AG04450 (cell line): ENCODE measurements at places on chromosomes 13 and 19. TPM values are rescaled to one million over a fixed set of nuclear protein-coding genes. Genes with fewer than 3 reads are reported as not detected.
A peak's percentile ranks its signal among the peaks of the same experiment; 100 is the strongest.

DNA sequence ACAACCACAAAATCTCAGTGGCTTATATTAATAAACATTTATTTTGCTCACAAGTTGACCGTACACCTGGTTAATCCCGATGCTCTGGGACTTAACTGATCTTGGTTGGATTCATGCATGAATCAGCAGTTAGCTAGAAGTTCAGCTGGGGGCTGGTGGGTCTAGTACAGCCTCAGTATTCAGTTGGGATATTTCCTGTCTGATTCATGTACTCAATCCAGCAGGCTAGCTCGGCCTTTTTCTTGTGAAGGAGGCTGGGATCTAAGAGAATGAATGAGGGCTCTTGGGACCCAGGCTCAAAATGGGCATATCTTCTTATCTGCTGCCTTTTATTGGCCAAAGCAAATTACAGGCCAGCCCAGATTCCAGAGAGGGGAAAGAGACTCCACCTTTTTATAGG is 178.8 kb downstream of the KCTD12 start:
- DNase-seq, result no peak

GRCh38 chr13:87259479-87260083 is 411.6 kb upstream of the SLITRK5 start:
- DNase-seq, result no peak

DNA sequence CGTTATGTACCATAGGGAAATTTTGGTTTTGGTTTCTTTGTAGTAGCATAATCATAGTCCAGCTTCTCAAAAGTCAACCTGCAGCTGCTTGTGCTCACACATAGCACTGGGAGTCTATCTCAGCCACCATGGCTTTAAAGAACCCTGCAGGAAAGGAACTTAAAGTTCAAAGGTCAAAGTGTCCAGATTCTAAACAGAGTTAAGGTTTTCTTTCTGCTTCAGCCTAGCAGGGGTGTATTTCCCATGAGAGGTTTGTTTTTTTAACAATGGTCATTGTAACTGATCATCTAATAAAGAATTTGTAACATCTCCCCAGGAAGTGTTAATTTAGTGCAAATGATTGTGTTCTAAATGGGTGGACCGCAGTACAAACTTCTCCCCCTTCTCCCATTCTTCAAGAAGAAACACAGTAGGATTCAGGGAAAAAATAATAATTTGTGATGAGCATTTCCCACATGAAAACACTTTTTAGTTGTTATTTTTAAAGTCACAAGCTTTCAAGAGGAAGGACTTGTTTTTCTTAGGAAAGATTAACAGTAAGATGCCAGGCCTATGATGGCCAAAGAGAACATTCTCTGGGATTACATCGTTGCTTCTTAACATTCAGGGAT is 168.0 kb downstream of the EFNB2 start:
- DNase-seq, result no peak

DNA sequence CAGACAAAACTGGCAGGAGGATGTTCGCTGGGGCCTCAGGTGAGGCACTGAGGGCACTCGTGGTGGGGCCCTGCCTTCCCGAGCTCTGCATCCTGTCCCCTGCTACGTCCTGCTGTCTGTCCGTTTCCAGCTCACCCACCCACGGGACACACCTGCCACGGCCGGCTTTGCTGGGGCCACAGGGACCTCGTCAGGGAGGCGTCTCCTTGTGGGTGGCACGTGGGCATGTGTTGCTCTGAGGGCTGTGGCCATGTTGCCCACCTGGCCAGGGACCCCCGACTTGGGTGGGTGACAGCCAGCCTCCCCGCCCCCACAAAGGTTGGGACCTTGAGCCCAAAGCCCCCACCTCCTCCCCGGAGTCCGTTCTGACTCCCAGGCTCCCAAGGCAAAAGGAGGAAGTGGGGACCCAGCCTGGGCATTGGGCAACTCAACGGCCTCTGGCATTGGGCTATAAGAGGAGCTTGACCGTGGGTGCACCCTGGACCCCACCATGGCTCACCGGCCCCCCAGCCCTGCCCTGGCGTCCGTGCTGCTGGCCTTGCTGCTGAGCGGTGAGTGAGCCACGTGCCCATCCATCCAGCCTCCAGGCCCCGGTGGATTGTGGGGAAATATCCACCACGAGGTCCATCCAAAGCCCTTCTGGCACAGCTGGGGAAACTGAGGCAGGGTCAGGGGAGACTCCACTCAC is at the start of gene PRTN3:
Gene PRTN3, plus strand, starts transcription at position 481 of the 688 bp plus-strand sequence. Its CDS starts 10 bp downstream, at position 491.
- no peak for DNase-seq

DNA sequence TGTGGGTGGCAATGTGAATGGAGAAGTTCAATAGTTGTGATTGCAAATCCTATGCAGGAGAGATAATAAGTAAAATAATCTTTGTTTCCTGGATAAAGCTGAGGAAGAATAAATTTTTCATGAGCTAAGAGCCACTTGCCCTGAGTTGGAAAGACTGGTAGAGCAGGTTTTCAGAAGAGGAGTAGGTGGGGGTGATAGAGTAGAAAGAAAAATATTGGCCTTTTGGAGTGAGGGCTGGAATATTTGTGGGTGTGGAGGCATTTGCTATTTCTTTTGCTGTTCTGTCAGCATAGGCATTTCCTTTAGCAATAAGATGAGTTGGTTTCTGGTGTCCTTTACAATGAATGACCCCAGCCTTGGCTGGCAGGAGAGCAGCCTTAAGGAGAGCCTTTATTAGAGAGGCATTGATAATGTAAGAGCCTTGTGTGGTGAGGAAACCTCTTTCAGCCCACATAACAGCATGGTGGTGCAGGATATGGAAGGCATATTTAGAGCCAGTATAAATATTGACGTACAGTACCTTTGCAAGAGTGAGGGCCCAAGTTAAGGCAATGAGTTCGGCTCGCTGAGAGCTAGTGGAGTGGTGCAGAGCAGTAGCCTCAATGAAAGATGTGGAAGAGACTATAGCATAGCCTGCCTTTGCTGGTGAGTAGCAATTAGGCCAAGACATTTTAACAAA is 11.6 kb upstream of the ZNF431 start:
- DNase-seq, result no peak

- no peak for DNase-seq
These were observed 2.2 kb downstream of the ABCA7 start for GRCh38 chr19:1041835-1042685.

DNA sequence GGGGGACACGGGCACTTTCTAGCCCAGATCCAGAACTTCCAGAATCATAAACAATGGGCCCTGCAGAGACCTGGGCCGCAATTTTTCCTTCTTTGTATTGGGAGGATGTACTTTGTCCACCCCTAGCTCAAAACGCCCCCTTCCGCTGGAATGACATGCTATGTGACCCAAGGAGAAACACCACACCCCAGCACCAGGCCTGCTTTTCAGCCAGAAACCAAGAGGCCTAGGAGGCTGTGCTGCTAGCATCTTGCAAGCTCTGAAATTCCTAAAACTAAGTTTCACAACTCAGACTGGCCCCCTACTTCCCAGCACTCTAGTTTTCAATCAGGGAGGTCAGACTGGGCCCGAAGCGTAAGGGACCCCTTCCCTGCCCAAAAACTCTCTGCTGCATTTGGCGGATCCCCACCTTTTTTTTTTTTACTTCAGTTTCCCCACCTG is 538 bp downstream of the LSM4 start:
- no peak for DNase-seq

DNA sequence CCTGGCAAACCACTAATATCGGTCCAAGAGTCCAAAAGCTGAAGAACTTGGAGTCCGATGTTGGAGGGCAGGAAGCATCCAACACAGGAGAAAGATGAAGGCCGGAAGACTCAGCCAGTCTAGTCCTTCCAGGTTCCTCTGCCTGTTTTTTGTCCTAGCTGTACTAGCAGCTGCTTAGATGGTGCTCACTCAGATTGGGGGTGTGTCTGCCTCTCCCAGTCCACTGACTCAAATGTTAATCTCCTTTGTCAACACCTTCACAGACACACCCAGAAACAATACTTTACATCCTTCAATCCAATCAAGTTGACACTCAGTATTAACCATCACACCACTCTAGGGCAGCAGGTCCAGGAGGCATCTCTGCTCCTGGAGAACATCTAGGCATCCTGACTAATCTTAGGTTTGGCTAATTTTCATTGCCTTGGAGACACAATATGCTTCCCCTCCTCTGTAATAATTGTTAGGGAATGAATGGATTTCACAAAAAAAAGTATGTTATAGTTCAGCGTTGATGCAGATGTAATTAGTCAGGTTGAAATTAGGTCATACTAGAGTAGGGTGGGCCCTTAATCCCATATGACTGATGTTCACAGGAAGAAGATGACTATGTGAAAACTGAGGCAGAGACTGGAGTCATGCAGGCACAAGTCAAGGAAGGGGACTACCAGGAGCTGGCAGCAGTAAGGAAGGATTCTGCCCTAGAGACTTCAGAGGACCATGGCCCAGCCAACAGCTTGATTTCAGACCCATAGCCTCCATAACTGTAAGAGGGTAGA is 183.4 kb downstream of the RBM26 start:
- DNase-seq, result no peak

DNA sequence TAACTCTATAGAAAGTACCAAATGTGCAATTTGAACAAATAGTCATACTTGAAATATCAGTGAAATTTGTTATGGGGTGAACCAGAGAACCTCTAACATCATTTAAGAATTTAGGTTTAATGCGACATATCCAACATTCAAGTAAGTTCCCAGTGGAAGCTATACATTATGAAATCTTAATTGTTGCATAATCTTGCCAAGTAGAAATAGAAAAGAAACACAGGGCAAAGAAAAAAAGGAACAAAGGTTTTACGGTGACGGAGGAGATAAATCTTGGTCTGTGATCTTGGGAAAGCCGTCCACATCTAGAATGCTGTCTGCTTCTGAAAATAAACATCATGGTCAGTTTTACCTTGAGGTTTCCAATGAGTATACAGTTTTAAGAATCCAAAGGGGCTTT is 445.7 kb downstream of the RFC3 start:
- DNase-seq, result no peak

DNA sequence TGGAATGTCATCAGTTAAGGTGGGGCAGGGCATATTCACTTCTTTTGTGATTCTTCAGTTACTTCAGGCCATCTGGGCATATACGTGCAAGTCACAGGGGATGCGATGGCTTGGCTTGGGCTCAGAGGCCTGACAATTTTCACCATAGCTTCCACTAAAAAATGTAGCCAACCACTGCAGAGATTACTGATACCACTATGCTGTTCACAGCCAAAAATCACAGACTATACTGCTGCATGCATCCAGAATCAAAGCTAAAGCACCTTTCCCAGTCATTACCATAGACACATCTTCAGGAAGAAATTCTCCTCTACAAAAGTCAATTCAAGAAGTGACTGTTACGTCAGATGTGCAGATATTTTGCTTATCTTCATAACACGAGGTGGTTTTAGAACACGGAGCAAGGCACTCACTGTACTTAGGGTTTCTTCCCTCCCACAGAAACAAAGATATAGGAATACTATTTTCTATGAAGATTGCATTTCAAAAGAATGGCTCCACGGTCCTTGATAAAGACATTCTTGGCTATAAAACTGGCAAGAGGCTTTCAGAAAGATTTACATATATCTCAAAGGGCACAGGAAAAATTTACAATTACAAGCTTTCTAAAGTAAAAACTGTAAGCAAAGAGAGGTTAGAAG is 1556.6 kb upstream of the PRR20A start:
- DNase-seq, result no peak

GRCh38 chr19:16834747-16835146 is 5.5 kb downstream of the SIN3B start:
- DNase-seq, result no peak

DNA sequence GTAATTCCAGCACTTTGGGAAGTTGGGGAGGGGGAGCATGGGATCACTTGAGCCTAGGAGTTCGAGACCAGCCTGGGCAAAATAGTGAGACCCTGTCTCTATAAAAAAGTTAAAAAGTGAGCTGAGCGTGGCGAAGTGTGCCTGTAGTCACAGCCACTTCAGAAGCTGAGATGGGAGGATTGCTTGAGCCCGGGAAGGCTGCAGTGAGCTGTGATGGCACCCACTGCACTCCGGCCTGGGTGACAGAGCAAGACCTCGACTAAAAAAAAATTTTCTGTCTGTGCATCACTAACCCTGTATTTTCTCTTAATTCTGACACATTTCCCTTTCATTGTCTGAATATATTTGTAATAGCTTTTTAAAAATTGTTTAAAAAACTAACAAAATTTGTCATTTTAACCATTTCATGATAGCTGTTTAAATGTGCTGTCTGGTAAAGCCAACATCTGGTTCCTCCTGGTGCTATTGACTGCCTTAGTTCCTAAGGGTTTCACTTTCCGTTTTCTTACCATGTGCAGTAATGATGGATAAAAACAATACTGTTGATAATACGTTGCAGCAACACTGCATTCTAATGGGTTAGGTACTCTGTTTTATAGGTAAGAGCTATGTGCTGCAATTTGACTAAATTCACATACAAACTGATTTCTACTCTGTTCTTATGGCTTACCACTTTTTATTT is 29.7 kb downstream of the LATS2 start:
- no peak for DNase-seq

DNA sequence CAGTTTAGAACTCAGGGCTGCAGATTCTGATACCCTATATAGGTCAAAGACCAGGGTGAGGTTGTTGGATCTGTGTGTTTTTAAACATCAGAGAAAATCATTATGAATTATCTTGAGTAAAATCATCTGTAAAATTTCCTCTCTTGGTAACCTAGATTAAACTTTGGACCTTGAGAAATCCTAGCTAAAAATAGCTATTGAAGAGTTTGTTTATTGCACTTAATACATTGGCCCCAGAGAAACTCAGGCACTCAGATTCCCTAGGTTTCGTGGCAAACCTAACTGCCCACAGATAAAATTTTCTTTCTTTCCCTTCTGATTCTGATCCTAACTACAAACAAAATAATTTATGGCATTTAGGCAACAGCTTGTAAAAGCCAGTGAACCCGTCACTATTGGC is 102.3 kb downstream of the GPC6 start:
- DNase-seq, result no peak

GRCh38 chr19:31716826-31717225 is 367.6 kb upstream of the TSHZ3 start:
- DNase-seq, result no peak

GRCh38 chr19:5125797-5126497 is 157.0 kb downstream of the KDM4B start:
- no peak for DNase-seq

DNA sequence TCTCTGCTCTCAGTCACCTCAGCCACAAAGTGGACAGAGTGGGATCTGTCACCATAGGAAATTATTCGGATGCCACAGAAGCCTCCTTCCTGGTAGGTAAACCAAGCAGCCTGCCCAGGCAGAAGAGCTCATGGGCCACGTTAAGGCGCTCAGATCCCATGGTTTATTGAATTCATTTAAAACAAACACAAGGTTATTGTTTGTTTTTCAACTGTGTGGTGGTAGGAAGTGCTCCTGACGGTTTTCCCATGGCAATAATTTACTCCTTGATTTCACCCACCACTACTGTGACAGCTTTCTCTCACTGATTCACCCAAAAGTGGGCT is 14.4 kb downstream of the BCAM start:
- DNase-seq, result no peak

- DNase-seq, result no peak
These were observed 24.1 kb downstream of the RFX2 start for GRCh38 chr19:6086068-6086788.

- DNase-seq, result peak; percentile 74
These were observed 632.1 kb downstream of the DIAPH3 start for GRCh38 chr13:59531571-59532091.

GRCh38 chr19:17095141-17095919 is 19.8 kb downstream of the MYO9B start:
- no peak for DNase-seq

Gene ZNF626
- polyA plus RNA-seq, result 5.9 and 9.0 TPM in 2 replicates

Gene EBI3
- polyA plus RNA-seq, result 1.1 and 1.3 TPM in 2 replicates

Gene GNG8
- polyA plus RNA-seq, result not detected in 2 replicates

Gene CYP2S1
- polyA plus RNA-seq, result 0.73 and 2.5 TPM in 2 replicates

Gene PARP4
- polyA plus RNA-seq, result 57.5 and 73.9 TPM in 2 replicates

Gene KIR2DL1
- polyA plus RNA-seq, result not detected in 2 replicates

Gene NANOS3
- polyA plus RNA-seq, result 0.36 and 0.37 TPM in 2 replicates

Gene ZNF177
- polyA plus RNA-seq, result 2.3 and 3.3 TPM in 2 replicates

Gene NXNL1
- polyA plus RNA-seq, result not detected in 2 replicates

Gene CCDC61
- 4.2 and 6.8 TPM in 2 replicates for polyA plus RNA-seq

Gene NCCRP1
- not detected in 2 replicates for polyA plus RNA-seq
